Upper lobe of right lung (tissue), 1 donor: ENCODE measurements at places on chromosomes 12 and 14. TPM values are rescaled to one million over a fixed set of nuclear protein-coding genes. Genes with fewer than 3 reads are reported as not detected.

DNA sequence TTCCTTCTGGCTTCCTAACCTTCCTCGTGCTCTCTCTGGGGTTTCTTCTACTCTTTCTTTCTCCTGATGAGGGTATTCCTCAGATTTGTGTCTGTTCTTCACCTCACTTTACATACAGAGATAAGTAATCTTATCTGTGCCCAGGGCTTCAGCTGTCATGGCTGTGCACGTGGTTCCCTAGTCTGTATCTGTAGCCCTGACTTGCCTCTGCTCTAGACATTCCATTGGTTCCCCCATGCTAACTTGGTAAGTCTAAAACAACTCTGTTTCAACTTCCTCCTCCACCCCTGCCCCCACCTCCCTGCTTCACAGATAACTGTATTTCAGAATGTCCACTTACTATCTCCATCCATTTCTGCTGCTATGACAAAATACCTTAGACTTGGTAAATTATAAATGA is 10.8 kb downstream of the DIP2B start:
- no peak for DNase-seq

- DNase-seq, result no peak
Observed at GRCh38 chr12:66176105-66176900, 6.5 kb upstream of the TMBIM4 start.

DNA sequence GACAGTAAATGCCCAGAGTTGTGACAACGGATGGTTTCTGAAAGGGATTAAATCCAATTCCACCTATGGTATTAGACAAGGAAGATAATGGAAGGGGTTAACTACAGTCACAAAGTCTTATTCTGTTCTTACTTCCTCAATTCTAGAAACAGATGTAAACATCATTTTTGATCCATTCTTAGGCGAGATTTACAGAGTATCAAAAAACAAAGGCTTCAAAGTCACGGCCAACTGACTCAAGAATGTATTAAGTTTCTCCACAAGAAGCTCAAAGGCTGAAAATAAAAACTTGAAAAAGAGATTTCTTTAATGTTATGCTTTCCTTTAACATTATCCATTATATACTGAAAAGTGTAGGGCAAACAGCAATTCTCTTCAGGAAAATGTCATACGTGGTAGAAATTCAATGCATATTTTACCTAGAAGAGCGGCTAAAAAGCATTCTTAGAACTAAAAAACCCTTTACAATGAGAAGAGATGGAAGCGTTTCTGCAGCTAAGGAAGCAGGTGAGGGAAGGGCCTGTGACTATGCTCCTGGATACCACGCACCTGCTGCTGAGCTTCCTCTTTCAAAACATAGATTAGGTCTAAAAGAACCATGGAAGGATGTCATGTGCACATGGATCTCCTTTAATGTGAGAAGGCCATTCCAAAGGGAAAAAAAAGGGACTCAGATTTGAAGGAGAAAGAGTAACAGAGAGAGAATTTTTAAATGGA is 185.8 kb downstream of the STXBP6 start:
- no peak for DNase-seq

- peak; percentile 46 for DNase-seq
Observed at GRCh38 chr14:94679937-94680861, 68.0 kb downstream of the SERPINA3 start.

DNA sequence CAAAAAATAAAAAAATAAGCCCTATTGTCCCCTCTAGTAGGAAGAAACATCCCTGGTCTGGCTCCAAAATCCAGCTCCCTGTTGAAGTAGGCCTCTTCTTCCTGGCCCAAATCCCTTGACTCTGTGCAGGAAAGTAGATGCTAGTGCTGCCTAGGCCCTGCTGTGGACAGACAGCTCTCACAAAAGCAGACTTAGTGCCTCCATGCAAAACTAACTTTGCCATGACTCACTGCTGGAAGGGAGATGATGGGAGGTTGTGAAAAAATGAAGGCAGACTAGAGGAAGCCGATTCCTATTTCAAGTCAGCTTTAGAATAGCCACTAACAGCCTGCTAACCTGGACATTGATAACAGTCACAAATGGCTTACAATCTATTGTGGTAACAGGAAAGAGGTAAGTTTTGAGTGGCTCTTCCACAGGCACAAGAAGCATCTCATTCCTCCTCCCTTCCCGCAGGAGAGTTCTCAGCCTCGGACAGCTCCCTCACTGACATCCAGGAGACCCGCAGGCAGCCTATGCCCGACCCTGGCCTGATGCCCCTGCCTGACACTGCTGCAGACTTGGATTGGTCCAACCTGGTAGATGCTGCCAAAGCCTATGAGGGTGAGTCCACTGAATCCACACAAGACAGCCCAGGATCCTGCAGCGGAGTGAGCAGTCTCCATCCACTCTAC is 198.9 kb upstream of the RGS6 start:
- DNase-seq, result no peak

DNA sequence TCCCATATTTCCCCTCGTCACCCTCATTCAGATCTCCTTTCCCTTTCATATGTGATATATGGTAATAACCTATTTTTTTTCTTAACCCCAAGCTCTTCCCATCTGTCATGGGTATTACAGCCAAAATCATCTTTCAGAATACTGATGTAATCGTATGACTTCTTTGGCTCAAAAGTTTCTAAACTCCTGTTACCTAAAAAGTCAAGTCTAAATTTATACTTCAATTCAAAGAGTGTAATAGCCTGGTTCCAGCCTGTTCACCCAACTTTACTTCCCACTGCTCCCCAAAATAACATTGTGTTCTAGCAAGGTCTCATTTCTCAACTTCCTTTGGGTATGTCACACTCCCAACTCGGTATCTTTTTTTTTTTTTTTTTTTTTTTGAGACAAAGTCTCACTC is 48.5 kb downstream of the TBK1 start:
- DNase-seq, result no peak

GRCh38 chr12:10214895-10215267 is 2.2 kb downstream of the GABARAPL1 start:
- no peak for DNase-seq

DNA sequence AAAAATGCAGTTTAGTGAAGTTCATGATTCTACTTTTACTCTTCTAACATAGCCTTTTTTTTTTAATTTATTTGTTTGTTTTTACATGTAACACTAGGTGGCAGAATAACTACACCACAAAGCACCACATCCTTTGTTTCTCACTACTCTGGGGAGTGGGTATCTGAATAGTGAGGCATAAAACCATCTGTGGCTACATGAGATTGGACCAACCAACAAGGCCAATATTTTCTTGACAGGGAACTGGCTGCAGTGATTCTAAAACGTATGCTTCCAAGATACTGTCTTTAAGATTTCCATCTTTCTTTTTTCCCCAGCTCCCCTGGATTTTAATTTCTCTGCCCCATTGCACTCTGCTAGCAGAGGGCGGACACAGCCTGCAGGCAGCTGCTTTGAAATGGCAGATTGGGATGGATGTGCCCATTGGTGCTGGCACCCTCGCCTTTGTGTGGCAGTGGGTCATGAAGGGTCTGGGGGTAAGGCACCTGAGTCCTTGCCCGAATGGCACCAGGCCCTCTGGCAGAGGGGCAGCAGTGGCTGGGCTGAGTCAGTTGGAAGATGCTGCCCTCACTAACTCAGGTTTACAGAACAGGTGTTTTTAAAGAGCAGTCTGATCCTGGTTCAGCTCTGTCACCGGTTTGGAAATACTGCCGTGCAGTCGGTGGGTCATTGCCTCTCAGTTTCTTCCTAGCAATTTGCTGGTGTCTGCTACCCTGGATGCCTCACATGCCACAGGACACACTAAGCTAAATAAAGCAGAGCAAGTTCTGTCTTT is 429.1 kb downstream of the RAD51B start:
- peak; percentile 63 for DNase-seq

DNA sequence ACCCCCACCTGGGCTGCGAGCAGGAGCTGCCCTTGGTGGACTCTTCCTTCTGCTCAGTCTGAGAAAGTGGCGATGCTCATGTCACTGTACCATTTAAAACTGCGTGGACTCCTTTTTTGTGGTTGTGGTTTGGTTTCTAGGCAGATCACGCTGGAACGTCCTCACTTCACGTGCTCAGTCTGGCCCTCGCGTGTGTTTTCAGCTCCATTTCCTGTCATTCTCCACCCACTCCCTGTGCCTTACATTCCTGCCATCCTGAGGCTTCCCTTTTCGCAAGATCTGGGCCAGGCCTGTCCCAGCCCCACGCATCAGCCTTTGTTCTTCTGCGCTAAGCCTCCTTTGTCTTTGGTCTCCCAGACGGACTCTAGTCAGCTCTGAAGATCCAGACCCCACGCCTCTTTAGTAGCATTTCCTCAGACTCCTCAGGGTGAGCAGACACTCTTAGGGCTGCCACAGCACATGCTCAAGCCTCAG is 105.4 kb downstream of the FBXL14 start:
- DNase-seq, result no peak

DNA sequence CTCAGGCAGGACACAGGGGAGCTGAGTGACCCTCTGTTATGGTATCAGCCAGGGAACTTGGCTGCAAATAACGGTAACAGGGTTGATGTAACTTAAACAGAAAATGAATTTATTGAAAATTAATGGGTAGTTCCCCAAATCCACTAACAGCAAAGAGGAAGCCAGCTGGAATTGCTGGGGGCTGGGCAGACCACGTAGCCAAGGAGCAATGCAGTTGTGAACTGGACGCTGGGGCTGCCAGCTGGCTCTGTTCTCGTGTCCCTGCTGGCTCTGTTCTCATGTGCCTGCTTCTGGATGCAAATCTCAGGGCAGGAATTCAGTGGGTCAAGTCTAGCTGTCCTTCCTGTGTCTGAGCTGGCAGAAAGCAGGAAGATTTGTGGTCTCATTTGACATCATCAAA is 1383.3 kb upstream of the TMEM132C start:
- DNase-seq, result no peak

Gene GRIP1
- total RNA-seq, result 5.2 TPM

Gene LRRC10
- not detected for total RNA-seq
